ENCODE measurements at places on chromosomes 4 and X. TPM values are rescaled to one million over a fixed set of nuclear protein-coding genes. Genes with fewer than 3 reads are reported as not detected.

The IL21 gene
- total RNA-seq = not detected

The MAGEE1 gene
- total RNA-seq = 2.6 TPM

The NCAPG gene
- 14.5 TPM for total RNA-seq

The HTRA3 gene
- total RNA-seq = 13.0 TPM

The CDX4 gene
- not detected for total RNA-seq

The FOXR2 gene
- total RNA-seq = not detected

The FAM9C gene
- under 0.01 TPM for total RNA-seq

The RBM46 gene
- total RNA-seq = under 0.01 TPM

Measured in articular chondrocyte of knee joint (primary cell).